HuH-7 (cell line): ENCODE measurements at places on chromosomes 6 and 20.

DNA sequence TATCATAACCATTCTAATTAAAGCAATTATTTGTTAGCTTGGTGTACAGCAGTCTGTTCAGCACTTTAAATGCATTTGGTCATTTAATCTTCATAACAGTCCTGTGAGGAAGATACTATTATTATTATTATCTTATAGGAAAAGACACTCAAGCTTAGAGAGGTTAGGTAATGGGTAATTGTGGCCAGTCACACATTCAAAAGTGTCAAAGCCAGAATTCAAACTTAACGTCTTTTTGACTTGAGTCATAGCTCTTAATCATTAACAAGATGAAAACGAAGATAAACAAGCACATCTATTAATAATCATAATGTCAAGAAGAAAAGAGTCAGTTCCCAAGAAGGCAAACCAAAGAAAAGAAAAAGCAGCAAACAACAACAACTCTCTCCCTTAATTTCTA lies 251.0 kb downstream of the SYNE1 start:
- no peak for DNase-seq

- DNase-seq = no peak
Observed at GRCh38 chr6:32271429-32271828, 47.6 kb upstream of the NOTCH4 start.

- DNase-seq = no peak
Observed at GRCh38 chr6:2734488-2735166, 16.1 kb downstream of the MYLK4 start.

DNA sequence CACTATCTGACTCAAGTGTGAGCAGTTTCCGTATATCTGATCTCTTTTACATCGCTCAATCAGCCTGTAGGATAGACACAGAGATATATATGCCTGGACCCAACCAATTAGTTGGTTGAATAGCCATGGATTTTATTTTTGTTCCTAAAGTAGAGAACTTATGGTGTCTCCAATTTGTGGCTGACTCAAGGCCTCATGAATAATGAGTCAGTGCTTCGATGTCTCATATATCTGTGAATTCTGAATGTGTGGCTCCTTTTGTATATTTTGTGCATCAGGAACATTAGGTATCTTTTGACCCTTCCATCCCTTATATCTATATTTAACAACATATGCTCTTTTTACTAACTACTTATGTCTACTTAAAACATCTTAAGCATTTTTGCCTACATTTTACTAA lies 64.5 kb downstream of the OR2B2 start:
- DNase-seq = no peak

DNA sequence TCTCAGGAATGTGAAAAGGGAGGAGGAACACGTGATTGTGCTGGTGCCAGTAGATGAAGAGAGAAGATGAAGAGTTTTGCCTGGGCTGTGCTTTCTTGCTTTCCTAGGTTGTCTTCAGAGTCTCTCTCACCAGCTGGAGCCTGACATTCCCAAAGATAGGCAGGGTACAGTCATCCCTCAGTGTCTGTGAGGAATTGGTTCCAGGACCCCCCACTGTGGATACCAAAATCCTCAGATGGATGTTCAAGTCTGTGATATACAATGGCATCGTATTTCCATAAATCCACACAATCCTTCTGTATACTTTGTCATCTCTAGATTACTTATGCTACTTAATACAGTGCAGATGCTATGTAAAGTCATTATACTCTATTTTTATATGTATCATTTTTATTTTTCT lies 113.5 kb downstream of the SAMD5 start:
- DNase-seq = no peak

DNA sequence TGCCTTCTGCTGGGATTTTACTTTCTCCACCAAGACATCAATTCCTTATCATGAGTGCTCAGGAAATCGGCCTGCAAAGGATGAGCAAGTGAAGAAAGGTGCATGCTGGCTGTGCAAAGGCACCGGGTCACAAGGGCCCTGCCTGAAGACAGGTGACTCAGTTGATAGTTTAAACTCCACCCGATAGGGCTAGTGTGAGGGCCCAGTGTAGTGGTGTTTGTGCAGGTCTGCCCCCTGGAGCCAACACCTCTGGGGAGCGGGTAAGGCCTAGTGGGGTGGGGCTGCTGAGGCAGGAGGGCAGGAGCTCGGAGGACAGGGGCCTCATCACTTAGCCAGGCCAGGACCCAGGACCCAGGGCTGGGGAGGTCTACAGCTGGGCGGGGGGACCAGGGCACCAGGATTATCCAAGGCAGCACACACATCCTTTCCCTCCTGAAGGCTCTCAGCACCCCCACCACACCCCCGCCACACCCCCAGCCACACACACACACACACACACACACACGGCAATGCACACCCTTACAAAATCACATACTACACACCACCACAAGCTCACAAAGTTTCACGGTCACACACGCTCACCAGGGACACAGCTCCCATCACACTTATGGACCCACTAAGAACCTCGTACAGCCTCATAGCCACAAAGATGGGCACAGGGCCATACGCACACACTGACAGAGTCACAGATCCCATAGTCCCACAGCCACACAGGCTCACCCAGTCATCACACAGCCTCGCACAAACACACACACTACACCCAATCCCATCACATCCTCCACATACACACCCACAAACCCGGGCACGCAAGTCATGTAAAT lies 75.4 kb downstream of the GRM4 start:
- DNase-seq = no peak

DNA sequence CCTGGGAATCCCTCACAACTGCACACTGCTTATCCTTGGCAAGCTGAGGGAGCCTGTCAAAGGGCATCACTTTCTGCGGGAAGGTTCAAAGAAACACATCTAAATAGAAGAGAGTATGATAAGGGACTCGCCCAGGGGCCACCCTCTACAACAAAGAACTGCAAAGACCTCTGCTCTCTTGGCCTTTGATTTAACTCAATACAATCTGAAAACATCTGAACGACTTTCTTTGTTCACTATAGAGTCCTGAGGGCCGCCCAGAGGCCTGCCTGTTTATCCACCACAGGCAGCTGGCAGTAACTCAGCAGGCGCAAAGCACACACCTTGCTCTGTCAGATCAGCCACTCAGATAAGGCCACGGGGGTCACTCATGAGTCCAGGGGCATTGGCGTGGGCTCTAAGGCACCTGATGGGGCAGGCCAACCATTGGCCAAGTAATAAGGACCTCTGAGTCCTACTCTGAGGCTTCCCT lies 139.3 kb downstream of the UNC5CL start:
- DNase-seq = no peak
